Stimulated activated CD8-positive, alpha-beta memory T cell treated with anti-CD3 and anti-CD28 coated beads, Interleukin-4, amount 100 ng/mL, for 4 hours (primary cell): ENCODE measurements at places on chromosomes 4 and X.

DNA sequence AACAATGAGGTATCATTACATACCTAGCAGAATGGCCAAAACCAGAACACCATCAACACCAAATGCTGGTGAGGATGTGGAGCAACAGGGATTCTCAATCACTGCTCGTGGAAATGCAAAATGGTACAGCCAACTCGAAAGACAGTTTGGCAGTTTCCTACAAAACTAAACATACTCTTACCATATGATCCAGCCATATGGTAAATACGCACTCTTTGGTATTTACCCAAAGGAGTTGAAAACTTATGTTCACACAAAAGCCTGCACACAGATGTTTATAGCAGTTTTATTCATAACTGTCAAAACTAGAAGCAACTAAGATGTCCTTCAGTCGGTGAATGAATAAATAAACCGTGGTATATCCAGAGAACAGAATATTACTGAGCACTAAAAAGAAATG is 7.8 kb downstream of the CASP3 start:
- no peak for DNase-seq

DNA sequence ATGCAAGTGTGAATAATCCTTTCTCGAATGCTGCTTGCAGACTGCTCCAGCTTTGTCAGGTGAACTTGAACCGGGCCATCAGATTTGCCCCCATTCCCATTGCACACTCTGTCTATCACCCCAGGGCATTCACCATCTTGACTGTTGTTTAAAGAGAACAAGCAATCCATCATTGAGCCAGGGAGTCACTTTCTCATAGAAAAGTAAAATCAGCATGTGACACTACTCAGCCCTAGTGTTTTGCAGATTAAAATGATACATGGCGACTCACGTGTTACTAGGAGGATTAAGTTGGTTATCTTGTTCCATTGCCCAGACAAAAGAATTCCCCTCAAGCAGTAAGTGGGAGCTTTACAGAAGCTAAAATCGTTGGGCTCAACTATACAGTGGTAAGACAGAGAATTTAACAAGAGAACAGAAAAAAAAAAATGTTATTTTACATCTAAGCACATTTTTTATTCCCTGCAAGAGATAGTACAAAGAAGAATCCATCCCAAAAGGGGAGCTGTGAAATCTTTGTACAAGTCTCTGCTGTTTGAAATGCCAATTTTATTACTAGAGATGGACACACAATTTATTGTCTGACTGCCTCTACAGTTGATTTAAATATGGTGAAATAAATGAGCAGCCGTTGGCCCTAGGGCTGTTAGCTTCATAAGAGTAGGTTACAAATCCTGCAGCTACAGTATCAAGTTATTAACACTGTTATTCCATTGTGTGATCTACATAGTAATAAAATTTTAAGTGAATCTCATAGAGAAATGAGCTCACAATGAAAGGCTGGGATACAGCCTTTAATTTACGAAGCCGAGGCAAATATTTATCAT is 67.5 kb downstream of the NEUROG2 start:
- DNase-seq: no peak

- no peak for DNase-seq
Measured at GRCh38 chr4:4754641-4755040, 104.8 kb upstream of the MSX1 start.

GRCh38 chr4:42673082-42673425 is 16.1 kb upstream of the ATP8A1 start:
- DNase-seq: no peak

DNA sequence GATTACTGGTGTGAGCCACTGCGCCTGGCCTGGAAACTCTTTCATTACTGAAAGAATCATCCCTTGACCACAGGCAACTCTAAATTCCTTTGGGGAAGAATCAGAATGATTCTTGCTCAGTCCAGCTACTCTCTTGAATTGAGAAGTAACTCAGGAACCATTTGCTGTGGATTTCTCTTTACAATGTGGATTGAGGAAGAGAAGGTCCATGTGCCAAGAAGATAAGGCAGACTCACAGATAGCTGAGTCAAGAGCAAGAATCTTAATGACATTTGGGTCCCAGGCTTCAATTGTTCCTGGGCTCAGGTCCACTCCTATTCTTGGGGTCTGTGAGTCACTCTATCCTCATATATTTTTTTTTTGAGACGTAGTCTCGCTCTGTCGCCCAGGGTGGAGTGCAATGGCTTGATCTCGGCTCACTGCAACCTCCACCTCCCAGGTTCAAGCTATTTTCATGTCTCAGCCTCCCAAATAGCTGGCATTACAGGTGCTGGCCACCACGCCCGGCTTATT is 6.2 kb upstream of the MGARP start:
- no peak for DNase-seq

DNA sequence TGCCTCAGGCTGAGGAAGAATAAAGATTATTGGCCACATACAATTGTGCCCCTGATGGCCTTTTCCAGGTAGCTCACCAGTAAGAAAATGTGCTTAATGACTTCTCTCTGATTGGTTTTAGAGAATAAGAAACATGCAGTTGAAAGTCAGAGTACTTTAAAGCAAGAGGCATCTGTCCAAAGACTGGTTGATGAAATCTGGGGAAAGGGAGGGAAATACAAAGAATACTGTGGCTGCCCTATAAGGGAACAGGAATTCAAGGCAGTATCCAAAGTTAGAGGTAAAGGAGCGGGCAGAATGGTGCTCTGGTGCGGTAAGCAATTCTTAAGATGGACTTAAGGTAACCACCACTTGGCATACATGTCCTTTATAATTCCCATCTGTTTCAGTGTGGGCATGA is 11.4 kb downstream of the PBDC1 start:
- DNase-seq: no peak

GRCh38 chr4:107299646-107300045 is 263.5 kb upstream of the DKK2 start:
- no peak for DNase-seq

DNA sequence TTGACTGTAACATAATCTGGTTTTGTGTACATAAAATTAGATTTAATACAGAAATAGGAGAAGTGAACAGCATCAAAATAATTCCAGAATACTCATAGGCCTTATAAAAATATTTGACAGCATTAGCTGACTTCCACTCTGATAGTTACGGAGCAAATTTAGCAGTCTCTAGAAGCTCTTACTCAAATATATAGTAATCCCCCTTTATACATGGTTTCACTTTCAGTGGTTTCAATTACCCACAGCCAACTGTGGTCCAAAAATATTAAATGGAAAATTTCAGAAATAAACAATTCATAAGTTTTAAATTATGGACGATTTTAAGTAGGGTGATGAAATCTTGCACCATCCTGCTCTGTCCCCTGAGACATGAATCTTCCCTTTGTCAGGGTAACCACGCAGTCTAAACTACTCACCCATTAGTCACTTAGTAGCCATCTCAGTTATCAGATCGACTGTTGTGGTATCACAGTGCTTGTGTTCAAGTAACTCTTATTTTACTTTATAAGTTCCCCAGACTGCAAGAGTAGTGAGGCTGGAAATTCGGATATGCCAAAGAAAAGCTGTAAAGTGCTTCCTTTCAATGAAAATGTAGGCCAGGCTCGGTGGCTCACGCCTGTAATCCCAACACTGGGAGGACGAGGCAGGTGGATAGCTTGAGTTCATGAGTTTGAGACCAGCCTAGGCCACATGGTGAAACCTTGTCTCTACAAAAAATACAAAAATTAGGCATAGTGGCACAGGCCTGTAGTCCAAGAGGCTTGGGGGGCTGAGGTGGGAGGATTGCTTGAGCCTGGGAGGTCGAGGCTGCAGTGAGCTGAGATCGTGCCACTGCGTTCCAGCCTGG is 17.2 kb upstream of the RTL9 start:
- no peak for DNase-seq

- no peak for DNase-seq
Measured at GRCh38 chr4:123113155-123113554, 190.8 kb upstream of the NUDT6 start.

DNA sequence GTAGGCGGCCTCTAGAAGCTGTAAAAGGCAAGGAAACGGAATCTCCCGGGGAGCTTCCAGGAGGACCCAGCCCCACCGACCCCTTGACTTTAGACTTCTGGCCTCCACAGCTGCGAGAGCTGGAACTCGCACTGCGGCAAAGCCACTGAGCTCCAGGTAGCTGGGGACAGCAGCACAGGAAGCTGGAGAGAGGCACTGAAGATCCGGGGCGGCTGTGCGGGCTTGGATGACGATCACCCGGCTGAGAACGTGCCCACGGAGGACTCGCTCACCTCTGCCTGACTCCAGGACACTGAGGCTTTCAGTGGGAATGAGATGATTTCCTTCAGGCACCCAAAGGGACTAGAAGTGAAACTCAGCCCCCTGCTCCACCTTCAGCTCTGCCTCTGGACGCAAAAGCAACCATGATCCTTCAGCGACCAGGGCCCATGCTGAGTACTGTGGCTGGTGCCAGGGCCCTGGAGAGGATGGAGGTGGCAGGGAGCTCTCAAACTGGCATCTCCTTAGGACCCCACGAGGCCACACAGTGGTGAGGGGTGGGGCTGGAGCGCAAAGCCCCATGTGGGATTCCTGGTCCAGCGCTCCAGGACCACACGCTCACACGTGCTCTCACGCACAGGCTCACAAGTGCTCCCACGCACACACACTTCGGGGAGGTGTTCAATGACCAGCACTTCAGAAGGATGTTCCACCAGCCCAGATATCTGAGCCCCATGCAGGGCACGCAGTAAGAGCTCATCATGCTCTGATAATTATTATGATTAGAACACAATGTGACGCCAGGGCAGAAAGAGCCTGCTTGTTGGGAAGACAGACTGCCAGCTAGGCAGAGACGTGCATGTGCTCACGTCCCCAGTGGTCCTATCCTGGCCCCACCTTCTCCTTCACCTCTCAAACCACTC is 47.2 kb downstream of the ADRA2C start:
- DNase-seq: no peak

DNA sequence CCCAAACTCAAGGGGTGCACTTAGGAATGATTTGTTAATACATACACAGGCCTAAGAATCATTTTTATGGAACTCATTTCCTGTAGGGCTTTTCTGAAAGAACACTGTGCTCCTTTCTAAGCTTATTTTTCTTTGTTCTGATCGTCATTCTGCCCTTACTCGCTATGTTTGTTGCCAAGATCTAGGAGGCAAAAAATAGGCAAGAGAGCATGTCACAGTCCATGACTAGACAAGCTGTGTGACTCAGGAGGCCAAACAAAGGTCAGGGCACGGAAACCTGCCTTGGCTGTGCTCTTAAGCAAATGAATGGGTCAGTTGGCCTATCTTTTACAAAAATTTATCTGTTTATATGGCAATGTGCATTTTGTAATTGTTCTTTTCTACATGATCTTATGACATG is 42.5 kb upstream of the C1GALT1C1 start:
- no peak for DNase-seq

GRCh38 chrX:44906041-44906440 is 33.1 kb downstream of the KDM6A start:
- no peak for DNase-seq

DNA sequence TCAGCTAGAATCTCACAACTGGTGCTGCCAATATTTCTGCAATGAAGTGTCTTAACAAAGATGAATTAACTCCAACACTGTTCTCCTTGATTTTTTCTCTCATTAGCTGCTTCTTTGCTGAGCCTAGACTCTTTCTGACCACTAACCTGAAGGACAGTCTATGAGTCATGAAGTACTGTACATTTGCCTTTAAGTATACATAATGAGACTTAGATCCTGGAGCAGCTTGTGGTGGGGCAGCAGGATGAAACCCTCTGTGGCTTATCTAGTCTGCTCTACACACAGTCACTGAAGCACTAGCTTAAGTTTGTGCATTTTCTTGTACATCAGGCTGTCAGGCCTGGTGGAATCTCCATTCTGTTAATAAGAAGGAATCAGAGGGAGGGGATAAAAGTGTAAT is 307.4 kb upstream of the SMIM31 start:
- no peak for DNase-seq

- DNase-seq: no peak
Measured at GRCh38 chrX:150856101-150856500, 42.4 kb downstream of the CD99L2 start.

- DNase-seq: no peak
Measured at GRCh38 chr4:57187246-57187645, 77.1 kb upstream of the IGFBP7 start.

- no peak for DNase-seq
Measured at GRCh38 chr4:89837993-89838390, 1.0 kb upstream of the SNCA start.

DNA sequence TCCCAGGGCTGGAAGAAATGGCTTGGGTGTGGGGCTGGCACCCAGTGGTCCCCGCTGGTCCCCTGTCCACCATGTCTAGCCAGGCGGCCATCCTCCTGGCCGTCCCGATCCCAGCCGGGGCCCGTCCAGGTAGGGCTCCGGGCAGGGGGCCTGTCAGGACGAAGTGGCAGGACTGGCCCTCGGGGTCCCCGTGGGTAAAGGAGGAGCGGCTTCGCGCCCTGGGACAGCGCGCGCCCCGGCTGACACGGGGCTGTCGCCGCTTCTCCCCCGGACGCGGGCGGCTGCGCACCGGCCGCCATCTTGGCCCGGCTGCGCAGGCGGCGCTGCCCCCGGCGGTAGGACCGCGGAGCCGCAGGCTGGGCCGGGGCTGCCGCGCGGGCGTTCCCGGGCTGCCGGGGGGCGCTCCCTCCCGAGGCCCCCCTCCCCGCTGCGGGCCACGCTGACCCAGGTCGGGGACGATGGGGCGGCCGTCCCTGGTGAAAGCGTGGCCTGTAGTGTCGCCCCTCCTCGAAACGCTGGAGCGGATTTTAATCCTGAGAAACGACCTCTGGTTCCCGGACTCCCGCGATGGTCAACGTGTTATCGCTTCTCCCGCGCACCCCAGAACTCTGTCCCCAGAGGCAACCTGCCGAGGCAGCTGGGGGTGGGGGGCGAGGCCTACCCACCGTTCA is 60.4 kb upstream of the BCOR start:
- no peak for DNase-seq

DNA sequence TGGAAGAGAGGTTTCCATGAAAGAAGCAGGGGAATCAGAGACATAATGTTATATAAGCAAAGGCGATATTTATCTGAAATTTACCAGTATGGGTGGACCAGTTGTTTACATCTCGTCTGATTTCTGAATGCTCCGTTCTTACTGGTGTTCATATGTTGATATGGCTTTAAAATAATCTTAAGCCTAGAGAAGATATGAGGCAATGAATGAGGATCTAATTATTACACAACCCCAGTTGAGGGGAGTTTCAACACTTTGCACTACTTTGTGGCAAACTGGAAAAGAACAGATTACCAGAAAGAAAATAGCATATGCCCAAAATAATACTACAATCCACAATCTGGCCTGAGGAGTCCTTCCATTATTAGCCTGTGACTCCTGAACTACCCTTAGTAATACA is 263.3 kb upstream of the MAGEB2 start:
- DNase-seq: no peak

DNA sequence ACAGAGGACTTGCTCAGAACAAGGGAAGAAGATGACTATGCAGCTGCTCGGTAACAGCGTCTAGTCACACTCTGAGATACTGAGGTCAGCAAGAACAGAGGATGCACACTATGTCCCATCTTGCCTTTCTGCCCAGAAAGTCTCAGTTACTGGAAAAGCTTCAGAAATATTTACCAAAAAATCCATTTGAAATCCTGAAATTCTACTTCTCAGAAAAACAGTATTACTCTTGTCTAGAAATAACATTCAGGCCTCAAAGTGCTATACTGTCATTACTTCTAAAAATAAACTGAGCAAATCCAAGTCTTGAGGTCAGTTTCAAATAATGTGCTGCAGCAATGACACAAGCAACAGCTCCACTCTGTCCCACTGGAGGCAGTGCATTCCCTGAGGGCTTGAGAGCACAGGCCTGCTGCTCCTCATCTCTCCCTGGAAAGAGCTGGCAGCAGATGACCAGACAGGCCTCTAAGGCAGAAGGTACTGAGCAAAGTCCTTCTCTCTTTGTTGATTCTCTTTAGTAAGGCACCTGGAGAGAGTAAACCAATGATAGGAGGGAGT is 76.9 kb downstream of the CAMK2D start:
- DNase-seq: no peak

GRCh38 chr4:185729391-185729804 is 82.6 kb downstream of the SORBS2 start:
- DNase-seq: no peak
